ENCODE measurements at places on chromosomes 7 and 10.

- DNase-seq: no peak
Measured at GRCh38 chr10:11824376-11824775, 1.2 kb downstream of the PROSER2 start.

DNA sequence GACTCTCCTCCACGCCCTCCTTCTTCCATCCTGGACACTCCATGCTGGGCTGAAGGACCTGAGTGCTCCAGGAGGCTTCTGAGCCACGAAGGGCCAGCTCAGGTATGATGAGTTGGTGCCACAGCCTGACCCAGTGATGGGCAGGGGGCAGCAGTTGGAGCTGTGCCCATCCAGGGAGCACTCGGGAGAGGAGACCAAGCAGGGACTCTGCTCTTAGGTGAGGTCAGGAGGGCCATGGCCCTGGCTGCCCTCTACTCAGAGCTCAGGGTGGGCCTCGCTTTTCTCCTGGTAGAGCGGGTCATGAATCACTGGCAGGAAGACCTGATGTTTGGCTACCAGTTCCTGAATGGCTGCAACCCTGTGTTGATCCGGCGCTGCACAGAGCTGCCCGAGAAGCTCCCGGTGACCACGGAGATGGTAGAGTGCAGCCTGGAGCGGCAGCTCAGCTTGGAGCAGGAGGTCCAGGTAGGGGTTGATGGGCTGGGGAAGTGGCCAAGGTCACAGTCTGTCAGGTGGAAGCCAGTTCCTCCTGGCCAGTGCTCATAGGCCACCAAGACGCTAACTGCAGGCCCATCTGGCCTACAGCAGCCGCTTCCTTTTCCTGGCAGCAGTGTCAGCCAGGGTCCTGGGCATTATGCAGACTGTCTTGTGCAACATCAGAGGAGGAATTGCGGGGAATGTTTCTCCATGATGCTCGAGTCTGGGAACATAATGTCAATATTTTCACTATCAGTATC, 50.8 kb downstream of the ALOX5 start:
- no peak for DNase-seq

GRCh38 chr7:82164813-82165212, 278.8 kb downstream of the CACNA2D1 start:
- no peak for DNase-seq

DNA sequence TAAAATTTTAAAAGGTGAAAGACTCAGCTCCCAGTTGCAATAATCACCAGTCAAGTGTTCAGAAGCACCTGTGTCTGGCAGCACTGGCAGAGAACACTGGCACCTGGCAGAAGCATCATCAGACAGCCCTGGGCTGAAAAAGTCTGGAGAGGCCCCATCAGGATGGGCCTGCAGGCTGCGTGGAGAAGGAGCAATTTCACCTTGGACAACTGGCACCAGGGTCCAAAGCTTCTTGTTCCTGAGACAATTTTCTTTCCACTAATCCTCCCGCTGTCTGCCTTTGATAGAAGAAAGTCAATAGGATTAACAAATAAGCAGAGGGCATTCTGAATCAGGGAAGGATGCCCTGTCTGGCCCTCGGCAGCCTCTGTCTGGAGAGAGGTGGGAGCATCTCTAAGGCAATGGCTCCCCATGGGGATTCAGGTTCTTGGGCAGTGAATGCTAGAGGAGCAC, 6.5 kb downstream of the COBL start:
- no peak for DNase-seq

DNA sequence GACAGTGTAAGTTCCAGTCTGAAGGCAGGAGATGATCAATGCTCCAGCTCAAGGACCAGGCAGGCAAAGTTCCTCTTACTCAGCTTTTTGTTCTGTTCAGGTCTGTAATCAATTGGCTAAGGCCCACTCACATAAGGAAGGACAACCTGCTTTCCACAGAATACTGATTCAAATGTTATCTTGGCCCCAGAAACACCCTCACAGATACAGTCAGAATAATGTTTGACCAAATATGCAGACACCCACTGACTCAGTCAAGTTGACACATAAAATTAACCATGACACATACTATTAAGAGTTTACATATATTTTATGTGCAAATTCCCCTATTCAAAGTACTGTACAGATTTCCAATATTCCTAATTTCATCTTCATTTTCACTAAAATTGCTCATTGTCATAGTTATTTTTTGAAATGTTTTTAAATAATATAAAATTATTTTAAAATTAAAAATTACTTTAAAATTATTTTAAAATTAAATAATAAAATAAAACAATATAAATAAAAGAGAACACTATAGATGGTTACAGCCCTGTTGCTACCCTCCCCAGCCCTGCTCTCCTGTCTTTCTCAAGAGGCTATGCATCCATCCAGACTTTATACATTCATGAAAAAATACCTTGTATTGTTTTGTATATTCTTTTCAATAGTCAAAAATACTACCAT, 59.4 kb downstream of the RAB11FIP2 start:
- DNase-seq: no peak

DNA sequence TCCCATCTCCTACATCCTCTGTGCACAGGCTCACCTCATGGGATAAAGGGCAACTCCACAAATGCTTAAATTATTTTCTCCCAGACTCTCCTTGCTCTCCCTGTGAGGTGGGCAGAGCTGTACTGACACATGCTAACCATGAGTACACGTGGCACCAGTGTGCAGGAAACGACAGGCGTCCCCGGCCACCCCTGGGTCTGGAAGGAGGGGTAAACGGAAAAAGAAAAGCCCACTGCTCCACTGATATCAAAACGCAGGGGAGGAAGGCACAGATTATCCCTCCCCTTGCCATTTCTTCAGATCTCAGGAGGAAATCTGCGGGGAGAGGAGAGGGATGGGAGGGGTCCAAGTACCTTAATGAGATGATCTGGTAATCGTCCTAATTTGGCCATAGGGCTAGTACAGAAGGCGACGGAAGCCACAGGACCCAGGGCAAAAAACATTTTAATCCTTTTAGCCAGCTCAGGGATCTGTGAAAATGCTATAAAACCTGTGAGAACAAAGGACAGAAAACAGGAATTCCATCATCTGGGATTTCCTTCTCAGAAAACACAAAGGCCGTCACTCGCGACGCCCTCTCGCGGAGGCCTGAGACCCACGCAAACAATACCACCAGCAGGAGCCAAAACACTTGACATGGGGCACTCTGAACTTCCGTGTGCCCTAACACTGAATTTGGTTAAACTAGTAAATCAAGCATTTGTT, 17.8 kb upstream of the CH25H start:
- DNase-seq: no peak

DNA sequence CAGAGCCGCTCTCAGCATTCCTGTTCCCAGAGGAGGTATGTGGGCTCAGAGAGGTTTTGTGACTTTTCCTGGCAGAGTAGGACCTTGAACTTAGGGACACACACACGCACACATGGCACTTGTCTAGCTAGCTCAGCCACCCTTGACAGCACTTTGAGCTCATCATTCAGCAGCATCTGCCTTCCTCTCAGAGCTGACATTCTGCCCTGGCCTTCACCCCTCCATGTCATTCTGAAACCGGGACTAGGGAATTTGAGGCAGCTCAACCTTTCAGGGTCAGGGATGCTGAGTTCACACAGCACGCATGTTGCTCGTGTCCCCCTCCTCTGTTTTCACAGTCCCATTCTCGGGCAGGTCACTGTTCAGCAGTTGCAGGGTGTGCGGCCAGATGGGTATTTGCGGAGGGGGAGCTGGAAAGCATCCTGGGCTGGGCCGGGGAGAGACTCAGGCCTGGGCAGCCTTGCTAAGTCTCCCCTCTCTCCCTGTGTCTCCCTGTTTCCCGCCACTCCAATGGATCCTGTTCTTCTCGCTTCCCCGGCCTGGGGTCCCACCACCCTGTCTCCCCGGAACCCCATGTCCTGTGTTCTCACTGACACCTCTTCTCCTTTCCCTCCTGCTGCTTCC, 78.0 kb downstream of the COL13A1 start:
- no peak for DNase-seq

- no peak for DNase-seq
Measured at GRCh38 chr10:92313750-92314149, 22.8 kb downstream of the MARCHF5 start.

GRCh38 chr10:132558516-132559413, 21.2 kb downstream of the INPP5A start:
- DNase-seq: no peak

- no peak for DNase-seq
Measured at GRCh38 chr7:137593115-137593711, 249.7 kb upstream of the PTN start.

DNA sequence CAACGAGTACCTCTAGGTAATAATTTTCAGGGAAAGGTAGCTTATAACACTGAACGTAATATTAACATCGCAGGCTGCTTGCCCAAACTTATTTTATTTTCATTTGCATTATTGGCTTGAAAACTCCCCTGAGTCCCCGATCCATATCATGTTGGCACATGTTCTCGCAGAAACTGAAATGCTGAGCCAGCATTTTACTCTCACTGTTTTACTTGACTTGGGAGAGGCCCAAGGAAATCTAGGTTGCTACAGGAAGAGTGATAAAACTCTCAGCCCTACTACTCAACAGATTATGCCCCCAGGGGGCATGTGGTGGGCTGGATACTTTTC, 183.5 kb upstream of the HABP2 start:
- no peak for DNase-seq

GRCh38 chr10:5762531-5762930, 50.7 kb downstream of the GDI2 start:
- DNase-seq: no peak

DNA sequence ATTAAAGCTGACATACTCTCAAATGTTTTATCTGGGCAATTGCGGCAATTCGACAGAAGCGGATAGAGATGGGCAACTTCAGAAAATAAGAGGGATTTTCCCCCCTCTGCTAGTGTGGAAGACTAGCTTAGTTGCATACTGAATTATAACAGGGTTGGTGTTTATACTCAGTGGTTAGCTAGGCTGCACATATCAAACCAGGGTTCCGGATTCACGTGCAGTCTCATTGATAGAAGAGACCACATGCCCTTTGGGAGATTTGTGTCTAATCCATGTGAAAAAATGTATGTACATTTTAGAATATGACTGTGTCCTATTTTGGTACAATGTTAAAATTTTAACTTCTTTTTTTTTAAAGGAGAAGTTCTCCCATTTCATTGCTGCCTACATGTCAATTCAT, 136.9 kb upstream of the FZD1 start:
- DNase-seq: no peak

DNA sequence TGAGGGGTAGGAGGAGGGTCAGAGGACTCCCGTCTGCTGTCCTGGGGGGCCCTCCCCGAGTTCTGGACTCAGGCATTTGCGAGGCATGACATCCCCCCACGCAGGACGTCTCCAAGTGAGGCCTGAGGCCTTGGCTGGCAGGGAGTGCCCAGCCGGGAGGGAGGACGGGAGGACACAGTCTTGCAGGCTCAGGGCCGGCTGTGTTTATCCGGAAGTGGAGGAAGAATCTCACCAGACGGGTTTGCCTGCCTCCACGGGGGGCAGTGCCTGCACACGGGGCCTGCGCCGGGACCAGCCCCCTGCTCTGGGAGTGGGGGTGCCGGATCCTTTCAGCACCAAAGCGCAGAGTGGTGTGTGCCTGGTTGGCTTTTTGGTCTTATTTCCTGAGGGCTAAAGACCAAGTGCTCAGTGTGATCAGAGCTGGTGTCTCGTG, 10.9 kb downstream of the PWWP2B start:
- DNase-seq: no peak

DNA sequence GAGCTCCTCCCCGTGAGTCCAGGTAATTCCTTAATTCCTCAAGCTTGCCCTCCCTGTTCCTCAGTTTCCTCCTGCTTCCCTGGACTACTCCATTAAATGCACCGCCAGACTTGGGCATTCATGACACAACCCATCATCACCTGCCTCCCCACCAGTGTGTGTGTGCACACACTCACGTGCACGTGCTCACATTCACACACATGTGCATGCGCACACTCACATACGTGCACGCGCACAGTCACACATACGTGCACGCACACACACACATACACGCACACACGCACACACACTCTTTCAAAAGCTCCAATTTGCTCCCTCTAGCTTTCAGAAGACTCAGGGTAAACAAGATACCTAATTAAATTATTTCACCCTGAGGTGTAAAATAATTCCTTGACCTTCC, 216.7 kb downstream of the FAM107B start:
- no peak for DNase-seq

DNA sequence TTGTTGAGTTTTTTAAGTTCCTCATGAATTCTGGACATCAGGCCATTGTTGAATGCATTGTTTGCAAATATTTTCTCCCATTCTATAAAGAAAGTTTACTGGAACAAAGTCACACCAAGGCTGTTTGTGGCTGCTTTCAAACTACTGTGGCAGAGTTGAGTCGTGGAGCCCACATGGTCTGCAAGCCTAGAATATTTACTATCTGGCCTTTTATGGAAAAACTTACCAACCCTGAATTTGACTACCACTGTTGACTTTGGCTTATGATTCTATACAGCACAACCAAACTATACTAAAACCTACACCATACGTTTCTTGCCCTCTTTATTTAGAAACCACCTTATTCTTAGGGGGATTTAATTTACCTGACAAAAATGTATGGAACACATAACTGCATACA, 239.1 kb downstream of the KCNMA1 start:
- DNase-seq: no peak

DNA sequence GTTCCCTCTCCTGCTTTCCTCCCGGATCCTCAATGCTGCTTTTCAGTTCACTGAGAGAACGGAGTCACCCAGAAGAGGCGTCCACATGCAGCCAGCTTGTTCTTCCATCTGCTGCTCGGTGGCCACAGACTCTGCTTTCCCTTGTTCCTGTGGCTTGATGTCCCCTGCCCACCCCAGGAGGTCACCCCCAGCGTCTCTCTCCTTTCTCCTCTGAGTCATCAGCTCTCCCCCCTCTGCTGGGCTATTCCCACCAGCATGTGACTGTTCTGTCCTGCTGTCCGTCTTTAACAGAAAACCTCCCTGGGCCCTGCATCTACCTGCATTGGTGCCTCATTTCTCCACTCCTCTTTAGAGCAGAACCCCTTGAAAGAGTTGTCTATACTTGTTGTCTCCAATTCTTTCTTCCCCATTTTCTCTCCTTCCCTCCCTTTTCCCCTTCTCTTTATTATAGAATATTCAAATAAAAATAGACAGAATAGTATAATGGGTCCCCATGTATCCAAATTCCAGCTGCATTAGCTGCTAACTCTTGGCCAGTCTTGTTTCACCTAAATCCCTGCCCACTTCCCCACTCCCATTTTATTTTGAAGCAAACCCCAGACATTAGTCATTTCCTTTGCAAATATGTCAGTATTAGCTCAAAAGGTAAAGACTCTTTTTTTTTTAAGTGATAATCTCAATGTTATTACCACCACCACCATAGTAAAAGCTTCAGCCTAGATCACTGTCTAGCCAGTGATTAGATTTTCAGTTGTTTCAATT, 4.1 kb downstream of the ZNF282 start:
- no peak for DNase-seq
